ENCODE measurements at places on chromosomes 12 and 14.
A peak's percentile ranks its signal among the peaks of the same experiment; 100 is the strongest.

GRCh38 chr12:101470939-101471338 is 4.2 kb upstream of the SPIC start:
- DNase-seq, result no peak

DNA sequence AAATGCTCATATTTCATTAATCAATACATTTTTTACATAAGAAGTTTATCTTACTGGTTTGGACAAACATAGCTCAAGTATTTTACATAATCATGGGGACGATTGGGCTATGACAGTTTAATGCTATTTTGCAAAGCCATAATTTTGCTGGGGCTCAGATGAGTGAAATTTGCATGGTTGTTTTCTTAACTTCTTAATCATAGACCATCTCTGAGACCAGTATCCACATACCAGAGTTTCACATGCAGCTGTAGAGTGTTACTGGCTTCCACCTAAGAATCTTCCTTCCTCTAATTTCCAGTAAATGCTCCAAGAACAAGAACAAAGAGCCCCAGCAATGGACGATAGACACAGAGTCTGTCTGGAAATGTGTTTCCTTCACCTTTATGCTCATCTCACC is 303.0 kb upstream of the TMEM132C start:
- DNase-seq, result no peak

GRCh38 chr12:115521771-115522409 is 755.6 kb downstream of the MED13L start:
- DNase-seq, result no peak

- no peak for DNase-seq
These were observed 31.8 kb downstream of the SLC8B1 start for GRCh38 chr12:113302886-113303640.

GRCh38 chr14:54177019-54177418 is 219.8 kb upstream of the CDKN3 start:
- DNase-seq, result no peak

DNA sequence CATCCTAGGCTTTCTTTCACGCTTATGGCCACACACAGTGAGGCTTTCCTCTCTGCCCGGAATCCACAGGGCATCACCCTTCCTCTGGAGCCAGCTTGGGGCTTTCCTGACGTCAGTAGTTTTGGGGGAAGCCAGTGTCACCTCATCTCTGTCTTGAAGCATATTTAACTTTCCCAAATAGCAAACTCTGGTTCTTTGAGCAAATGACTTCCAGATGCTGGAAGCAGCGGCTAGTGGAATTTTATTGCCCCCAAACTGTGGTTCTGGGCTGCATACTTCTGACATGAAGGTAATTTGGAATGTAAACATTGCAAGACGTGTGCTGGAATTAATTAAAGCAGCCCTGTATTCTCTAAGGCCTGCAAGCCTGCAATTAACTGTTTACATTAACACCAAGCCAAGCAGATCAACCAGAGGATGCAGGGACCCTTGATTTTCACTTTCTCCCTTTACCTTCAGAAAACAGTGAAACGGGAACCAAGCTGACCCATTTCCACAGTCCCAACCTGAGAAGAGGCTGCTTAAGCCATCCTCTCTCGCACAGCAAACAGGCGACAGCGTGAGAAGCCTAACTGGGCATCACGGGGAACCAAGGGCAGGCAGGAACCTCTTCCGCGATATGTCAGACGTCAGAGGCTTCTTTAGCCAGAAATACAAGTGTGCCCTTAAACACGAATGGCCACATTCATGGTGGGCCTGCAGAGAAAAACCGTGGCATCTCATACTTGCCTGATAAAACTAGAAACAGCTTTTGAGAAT is 258.4 kb downstream of the CACNA1C start:
- no peak for DNase-seq

DNA sequence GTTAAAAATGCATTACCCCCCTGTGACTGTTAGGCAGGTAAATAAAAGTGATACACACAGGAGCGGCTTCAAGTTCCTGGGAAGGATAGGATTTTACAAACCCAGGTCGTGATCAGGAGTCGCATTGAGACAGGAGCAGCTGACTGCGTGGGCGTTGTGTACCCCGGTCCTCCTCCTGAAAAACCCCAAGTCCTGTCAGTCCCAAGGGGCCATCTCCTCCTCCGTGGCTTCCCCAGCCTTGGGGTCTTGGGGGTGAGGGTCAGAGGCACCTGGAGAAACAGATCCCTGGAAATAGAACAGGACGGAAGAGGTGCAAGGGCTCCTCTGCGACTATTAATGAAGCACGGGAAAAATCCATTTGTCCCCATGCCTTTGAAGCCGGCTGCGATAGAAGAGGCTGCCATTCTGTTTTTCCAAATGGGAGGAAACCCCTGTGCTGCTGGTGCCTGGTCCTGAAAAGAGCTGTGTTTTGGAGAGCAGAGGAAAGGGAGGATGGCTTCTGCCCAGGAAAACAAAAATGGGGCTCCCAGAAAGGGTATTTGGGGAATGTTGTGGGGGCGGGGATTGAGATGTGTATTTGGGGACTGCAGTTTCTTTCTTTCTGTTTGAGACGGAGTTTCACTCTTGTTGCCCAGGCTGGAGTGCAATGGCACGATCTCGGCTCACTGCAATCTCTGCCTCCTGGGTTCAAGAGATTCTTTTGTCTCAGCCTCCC is 143.1 kb downstream of the ZNF664 start:
- no peak for DNase-seq

DNA sequence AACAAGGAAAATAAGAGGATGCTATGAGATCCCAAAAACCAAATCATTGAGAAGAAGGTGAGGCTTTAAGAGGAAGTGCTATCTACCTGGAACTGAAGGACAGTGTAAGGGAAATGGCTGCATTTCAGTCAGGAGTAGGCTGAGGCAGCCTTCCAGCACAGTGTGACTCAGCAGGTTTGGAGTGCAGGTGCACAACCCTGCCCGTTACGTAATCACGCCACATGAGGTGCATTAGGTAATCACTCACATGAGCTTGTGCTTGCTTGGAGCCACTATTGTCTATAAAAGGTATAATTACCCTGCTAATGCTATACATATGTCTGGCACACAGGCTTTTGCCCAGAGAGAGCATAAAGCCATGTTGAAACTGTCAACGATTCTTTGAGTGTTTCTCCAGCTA is 74.9 kb downstream of the DIO2 start:
- DNase-seq, result no peak

DNA sequence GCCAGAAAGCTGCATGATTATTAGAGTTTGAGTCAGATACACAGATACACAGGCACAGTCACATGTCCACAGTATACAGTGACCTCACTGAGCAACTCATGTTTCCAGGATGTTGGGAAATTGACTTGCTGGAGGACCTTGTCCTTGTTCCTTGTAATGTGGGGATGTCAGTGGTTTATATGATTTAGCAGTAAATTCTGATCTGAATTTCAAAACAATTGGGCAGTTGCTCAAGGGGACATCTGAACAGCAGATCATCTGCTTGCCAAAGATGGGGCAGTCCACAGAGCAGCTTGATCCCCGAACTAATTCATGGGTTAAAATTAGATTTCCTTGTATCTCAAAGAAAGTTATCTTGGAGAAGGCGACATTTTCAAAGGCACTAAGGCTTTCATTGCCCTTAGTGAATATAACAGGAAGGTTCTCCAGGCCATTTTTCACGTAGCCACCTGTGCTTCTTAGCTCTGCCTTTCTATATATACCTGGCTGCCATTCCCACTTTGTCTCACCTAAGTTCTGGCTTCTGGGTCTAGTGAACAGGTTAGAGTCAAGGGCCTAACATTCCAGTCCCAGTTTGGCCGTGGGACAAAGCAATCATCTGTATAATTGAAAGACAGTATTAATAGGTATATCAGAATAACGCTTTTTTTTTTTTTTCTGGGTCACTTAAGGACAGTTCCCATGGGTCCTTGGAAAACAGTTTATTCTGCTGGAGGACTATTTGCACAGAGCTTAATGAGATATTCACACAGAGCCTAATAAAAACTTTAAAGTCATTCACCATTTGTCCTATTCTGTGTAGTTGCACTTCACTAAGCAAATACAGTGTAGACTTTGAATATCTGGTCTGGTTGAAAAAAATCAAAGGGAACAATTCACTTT is 64.9 kb upstream of the STRN3 start:
- no peak for DNase-seq

DNA sequence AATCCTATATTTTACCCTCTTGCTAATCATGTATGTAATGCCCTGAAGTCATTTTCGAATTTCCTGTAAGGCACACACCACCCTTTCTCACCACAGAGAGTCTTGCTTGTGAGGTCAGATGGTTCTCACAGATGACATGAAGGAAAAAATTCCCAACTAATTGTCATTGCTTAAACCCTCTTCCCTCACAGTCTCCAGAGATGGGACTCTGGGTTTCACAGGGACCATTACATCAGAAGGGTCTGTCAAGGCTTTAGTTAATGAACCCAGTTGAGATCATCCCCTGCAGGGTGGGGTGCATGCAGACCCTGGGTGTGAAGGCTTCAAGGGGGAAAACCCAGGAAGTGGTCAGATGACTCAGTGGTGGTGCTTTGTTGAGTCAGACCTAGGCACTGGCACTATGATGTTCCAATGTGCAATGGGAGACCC is 229.6 kb downstream of the BCAT1 start:
- no peak for DNase-seq

GRCh38 chr12:52148464-52149181 is 43.2 kb downstream of the KRT80 start:
- no peak for DNase-seq

DNA sequence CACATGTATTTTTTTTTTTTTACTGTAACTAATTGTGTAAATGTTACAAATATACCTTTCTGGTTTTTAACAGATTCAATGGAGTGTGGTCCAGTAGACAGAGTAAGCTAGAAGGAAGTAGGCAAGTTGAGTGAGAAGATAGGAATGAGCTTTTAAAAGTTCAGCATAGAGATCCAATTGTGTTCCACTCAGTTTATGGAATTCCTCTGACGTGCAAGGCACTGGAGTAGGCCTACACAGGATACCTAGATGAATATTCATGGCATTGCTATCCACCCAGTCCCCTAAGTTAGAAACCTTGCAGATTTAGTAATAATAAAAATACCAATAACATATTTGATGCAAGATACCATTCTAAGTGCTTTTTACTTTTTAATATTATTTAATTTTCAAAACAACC is 225.6 kb upstream of the ARID2 start:
- no peak for DNase-seq

GRCh38 chr14:104576970-104577332 is 2.6 kb upstream of the C14orf180 start:
- no peak for DNase-seq

- DNase-seq, result peak; percentile 39
These were observed 47.2 kb downstream of the MYF5 start for GRCh38 chr12:80763874-80764273.

- no peak for DNase-seq
These were observed 198.7 kb downstream of the SYT1 start for GRCh38 chr12:79063258-79063657.

DNA sequence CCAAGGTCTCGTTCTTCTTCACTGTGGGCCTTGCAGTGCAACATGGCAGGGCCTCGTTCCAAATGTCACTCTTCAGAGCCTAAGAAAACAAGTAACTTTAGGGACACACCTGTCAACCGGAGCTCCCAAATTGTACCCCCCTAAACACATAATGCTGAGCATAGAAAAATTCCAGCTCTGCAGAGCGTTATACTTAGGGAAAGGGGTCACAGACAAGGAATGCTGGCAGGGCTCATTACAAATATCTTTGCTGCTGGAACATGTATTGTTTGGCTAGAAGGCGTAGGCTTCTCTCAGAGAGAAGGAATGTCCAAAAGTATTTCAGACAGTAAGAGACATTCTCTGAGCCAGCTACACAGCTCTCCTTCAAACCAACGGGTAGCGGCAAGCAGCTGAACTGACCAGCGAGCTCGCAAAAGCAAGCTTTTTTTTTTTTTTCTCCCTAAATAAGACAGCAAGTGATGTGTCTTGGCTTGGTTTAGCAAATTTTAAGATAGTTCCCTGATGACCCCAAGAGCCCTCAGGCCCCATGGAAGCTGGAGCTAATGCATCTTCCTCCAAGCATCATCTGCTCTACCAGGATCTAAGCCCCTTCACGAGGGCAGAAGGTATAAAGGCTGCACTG is 24.5 kb downstream of the SSH1 start:
- DNase-seq, result no peak

GRCh38 chr12:10466311-10466710 is 13.1 kb upstream of the KLRC1 start:
- no peak for DNase-seq

DNA sequence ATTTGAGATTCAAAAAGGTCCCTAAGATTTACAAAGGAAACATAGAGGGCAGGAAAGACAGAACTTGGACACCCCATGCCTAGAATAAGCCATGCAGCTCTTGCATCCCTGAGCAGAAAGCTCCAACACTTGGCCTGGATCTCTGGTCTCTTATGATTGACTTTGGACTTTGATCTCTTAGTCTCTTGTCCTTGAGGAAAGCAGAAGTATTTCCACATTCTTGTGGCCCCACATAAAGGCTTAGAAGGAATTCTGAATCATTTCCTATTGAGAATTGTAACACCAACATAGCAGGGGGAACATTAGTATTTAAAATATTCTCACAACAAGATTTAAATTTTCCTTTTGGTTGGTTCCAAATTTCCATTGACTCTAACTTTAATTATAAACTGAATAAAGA is 283.7 kb upstream of the PRKD1 start:
- DNase-seq, result no peak

DNA sequence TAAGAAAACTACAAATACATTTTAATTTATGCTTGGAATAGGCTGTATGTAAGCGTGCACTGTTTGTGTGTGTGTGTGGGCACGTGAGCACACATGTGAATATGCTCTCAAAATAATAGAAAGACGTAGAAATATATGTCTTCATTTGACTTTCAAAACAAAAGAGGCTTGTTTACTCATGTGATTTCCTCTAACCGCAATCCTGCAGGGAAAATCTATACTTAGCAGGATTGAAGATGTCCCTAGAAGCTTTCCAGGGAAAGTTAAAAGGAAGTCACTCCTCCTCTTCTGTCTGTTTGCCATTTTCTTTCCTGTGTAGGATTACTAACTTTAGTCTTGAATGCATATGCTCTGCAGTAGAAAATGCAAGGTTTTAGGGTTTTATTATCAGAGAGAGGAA is 404.7 kb downstream of the MDGA2 start:
- no peak for DNase-seq
